Stimulated activated CD4-positive, alpha-beta T cell treated with anti-CD3 and anti-CD28 coated beads, Interleukin-4, amount 100 ng/mL, for 1 hour (primary cell): ENCODE measurements at places on chromosomes 4 and X.

DNA sequence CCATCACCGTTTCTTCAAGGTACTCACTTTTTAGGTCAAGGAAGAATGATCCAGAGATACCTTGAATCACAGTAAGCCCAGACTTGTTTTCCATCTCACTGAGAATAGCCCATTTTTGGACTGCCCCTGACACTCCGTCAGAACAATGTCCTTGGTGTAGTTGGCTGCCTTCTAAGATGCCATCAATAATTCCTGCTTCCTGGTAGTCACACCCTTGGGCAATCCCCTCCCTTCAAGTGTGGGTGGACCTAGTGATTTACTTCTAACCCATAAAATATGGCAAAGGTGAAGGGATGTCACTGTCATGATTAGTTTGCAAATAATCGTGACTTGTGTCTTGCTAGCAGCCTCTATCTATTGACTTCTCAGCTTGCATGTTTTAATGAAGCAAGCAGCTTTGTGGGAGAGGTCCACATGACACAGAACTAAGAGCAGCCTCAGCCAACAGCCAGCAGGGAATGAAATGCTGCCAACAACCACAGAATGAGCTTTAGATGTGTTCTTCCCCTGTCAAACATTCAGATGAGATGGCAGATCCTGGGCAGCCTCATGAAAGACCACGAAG lies 20.0 kb upstream of the KLHL34 start:
- no peak for DNase-seq

GRCh38 chrX:13235930-13236329 lies 83.9 kb downstream of the ATXN3L start:
- no peak for DNase-seq

- DNase-seq = no peak
These were observed 176.9 kb upstream of the DCAF8L1 start for GRCh38 chrX:28158019-28158777.

- no peak for DNase-seq
These were observed 46.4 kb upstream of the GABRE start for GRCh38 chrX:152020888-152021287.

DNA sequence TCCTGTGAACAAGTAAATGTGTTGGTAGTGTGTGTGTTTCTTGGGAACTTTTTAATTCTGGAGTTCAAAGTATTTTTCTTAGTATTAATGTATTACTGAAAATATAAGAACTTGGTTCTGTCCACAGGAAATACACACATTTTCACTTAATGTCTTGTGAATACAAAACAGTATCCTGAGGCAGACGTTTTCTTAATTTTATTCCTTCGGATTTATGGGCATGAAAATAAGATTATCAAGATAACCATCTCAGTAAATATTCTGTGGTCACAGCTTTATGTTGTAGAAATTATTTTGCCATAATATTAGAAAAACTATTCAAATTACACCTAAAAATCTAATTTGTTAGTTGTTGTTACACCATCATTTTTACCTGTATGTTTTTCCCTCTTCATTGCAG lies 29.8 kb downstream of the NFKB1 start:
- no peak for DNase-seq

DNA sequence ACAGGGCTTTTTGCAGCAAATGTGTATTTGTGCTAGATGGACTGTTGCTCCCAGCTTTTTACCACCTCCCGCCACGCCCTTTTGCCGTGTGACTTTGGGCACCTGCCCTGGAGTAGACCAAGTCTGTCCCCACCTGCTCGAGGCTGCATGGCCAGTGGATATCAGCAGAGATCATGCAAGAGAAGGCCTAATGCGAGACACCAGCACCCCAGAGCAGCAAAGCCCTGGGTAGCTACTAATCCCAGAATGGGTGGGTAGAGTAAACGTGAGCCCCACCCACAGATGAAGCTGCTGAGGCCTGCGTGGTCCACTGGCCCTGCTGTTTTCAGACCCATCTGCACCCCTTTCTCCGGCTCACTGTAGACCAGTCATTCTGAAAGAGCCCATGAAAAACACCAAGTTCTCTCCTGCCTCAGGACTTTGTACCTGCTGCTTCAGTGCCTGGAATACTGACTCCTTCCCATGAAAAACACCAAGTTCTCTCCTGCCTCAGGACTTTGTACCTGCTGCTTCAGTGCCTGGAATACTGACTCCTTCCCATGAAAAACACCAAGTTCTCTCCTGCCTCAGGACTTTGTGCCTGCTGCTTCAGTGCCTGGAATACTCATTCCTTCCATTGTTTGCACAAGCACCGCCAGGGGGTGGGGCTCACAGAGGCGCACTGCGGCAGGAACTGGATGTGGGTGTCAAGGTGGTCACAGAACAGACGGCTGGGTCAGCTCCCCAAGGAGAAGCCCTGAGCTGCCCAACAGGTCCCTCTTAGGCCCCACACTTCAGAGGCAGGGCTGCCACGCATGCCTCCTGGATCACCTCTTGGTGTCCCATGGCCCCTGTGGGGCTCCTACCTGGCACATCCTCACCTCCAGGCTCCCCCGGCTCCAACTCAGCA lies 5.1 kb upstream of the TNIP2 start:
- DNase-seq = no peak
